ENCODE measurements at places on chromosomes 16 and 17. TPM values are rescaled to one million over a fixed set of nuclear protein-coding genes. Genes with fewer than 3 reads are reported as not detected.

Gene CNGB1
- polyA plus RNA-seq = not detected

Gene MCRIP1
- 281 TPM for polyA plus RNA-seq

Gene CAPNS2
- 1.4 TPM for polyA plus RNA-seq

Gene GAS2L2
- not detected for polyA plus RNA-seq

Gene P2RX5
- 0.10 TPM for polyA plus RNA-seq

Gene NTHL1
- 65.8 TPM for polyA plus RNA-seq

Gene OTOA
- polyA plus RNA-seq = 0.05 TPM

Gene FOXN1
- polyA plus RNA-seq = not detected

Gene JPH3
- polyA plus RNA-seq = 0.35 TPM

Gene HNF1B
- not detected for polyA plus RNA-seq

Gene SCO1
- polyA plus RNA-seq = 10.4 TPM

Gene MT1E
- 208 TPM for polyA plus RNA-seq

Gene CPHXL2
- not detected for polyA plus RNA-seq

Gene KRT32
- polyA plus RNA-seq = not detected

Gene RSPRY1
- polyA plus RNA-seq = 23.6 TPM

Gene WWOX
- 4.4 TPM for polyA plus RNA-seq

Gene EXOC3L1
- 10.2 TPM for polyA plus RNA-seq

Gene MPV17L
- polyA plus RNA-seq = 0.06 TPM

Gene CDH5
- polyA plus RNA-seq = 836 TPM

Gene TBC1D3C
- polyA plus RNA-seq = not detected

Gene CLEC18A
- 0.65 TPM for polyA plus RNA-seq

Gene CD2BP2
- 47.2 TPM for polyA plus RNA-seq

Gene ELP5
- polyA plus RNA-seq = 53.3 TPM

Gene ZFPM1
- 0.72 TPM for polyA plus RNA-seq

Gene ODAD4
- polyA plus RNA-seq = 0.19 TPM

Gene CSH2
- not detected for polyA plus RNA-seq

Gene KCNJ16
- polyA plus RNA-seq = 0.07 TPM

Gene KRTAP4-4
- polyA plus RNA-seq = not detected

Gene STH
- not detected for polyA plus RNA-seq

Gene CLEC18B
- polyA plus RNA-seq = 0.06 TPM

Gene RAC3
- 56.0 TPM for polyA plus RNA-seq

Gene MYH1
- polyA plus RNA-seq = not detected

Gene NAA38
- 363 TPM for polyA plus RNA-seq

Gene MAF
- 0.10 TPM for polyA plus RNA-seq

Gene TNP2
- not detected for polyA plus RNA-seq

Gene OTOP2
- polyA plus RNA-seq = not detected

Gene HS3ST3B1
- polyA plus RNA-seq = not detected

Gene SHPK
- 14.7 TPM for polyA plus RNA-seq

Gene ZBTB4
- 15.1 TPM for polyA plus RNA-seq

Gene TELO2
- polyA plus RNA-seq = 32.8 TPM

Gene ASGR2
- not detected for polyA plus RNA-seq

Gene LRRC37B
- 12.9 TPM for polyA plus RNA-seq

Gene UBB
- polyA plus RNA-seq = 1,282 TPM

Gene RNF43
- polyA plus RNA-seq = 0.03 TPM

Gene KRT13
- not detected for polyA plus RNA-seq

Gene KRT14
- 0.12 TPM for polyA plus RNA-seq

Gene KRTAP3-3
- polyA plus RNA-seq = not detected

Data from endothelial cell of umbilical vein (primary cell).